H4 (cell line): ENCODE measurements at places on chromosomes 12 and 14.

DNA sequence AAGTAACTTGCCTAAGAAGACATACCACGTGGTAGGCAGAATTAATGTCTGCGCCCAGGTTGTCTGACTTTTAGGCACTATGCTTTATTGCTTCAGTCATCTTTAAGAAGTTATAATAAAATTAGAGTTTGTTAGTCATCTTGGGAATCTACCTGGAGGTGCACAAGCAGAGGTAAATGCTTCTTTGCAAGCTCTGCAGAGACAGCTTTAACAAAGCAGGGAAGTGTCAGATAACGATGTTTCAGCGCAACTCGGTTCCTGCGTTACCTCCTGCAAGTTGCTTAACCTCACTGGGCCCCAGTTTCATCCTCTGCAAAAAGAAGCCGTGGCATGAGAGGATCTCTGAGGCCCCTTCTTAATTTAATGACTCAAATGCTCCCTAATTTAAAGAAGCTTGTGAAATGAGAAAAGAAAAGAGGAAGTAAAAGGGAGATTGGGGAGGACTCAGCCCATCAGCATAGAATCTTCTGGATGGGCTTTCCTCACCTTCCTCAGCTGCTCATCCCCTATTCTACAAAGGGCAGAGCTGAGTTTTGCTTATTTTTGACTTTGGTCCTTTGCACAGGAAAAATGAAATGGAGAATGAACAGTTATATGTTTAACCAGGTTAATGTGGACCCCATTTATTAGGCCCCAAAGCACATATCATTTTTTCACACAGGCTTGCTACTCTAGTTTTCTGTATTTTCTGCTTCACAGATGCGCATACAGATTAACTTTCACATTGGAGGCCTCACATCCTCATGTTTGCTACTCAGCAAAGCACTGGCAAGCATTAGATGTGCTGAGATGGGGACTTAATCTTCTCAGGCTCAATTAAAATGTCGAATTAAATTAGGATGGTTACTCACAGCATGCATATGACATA is 5.1 kb downstream of the ARHGDIB start:
- DNase-seq, result no peak

DNA sequence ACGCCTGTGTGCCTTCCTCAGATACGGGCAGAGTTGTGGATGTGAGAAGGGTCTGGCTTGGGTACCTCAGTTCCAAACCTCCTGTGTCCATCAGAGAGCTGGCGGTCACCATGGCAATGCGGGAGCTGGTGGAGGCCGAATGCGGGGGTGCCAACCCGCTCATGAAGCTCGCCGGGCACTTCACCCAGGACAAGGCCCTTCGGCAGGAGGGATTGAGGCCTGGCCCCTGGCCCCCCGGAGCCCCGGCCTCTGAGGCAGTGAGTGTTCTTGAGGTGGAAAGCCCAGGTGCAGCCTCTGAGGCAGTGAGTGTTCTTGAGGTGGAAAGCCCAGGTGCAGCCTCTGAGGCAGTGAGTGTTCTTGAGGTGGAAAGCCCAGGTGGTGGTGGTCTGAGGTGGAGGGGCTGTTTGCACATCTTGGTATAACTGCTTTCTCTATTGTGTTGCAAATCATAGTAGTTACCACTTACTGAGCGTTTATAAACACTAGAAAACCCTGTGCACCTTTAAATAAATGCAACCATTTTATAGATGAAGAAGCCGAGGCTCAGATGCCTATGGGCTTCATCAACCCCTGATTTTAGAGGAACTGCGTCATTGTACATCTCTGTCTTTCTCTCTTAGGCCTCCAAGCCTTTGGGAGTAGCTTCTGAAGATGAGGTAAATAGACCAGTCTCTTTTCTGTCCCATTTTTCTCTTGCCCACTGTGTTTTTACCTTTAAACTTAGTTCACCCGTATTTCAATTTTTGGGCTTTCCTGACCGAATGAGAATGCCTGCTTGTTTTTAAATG is 976 bp downstream of the PEX5 start:
- no peak for DNase-seq

- no peak for DNase-seq
Observed at GRCh38 chr14:88234442-88234841, 88.6 kb downstream of the KCNK10 start.

GRCh38 chr14:59986556-59987059 is 66.7 kb downstream of the LRRC9 start:
- no peak for DNase-seq
